ENCODE measurements at places on chromosomes 3 and 15.

DNA sequence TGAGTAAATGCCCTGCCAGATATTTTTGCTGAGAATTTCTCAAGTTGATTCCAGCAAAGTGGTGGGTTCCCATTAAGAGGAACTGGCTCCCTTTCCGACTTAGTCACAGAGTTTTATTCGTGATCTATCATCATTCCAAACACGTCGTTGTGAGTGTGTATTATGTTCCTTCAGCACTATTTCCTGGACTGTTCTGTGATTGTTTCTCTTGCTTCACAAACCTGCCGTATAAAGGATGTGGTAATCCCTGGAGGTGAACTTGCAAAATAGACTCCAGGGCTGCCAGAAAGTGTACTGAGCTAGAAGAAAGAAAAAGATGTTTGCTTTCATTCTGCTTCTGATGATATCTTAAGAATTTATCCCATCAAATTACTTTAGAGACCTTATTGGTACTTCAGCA lies 14.5 kb upstream of the CAPN3 start:
- peak; percentile 79 for DNase-seq

GRCh38 chr3:60573494-60573893 lies 677.8 kb downstream of the FHIT start:
- DNase-seq, result peak; percentile 60

- no peak for DNase-seq
Observed at GRCh38 chr15:35618260-35619188, 72.6 kb upstream of the DPH6 start.

DNA sequence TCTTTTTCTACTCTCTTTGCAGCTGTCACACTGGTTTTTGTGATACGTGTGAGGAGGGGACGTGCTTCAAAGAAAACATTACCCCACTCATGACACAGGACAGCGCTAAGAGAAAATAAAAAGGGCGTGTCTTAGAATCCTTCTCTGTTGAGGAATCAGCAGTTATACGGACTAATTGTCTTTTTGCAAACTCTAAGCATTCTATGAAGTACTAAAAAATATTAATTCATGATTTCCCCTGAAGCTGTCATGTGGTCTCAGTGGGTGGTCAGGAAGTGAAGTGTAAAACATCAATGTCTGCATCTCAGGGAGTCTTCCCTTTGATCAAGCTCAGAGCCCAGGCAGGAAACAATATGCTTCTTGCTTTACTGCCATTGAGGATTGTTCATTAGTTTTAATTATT lies 117.5 kb upstream of the CRBN start:
- DNase-seq, result no peak

DNA sequence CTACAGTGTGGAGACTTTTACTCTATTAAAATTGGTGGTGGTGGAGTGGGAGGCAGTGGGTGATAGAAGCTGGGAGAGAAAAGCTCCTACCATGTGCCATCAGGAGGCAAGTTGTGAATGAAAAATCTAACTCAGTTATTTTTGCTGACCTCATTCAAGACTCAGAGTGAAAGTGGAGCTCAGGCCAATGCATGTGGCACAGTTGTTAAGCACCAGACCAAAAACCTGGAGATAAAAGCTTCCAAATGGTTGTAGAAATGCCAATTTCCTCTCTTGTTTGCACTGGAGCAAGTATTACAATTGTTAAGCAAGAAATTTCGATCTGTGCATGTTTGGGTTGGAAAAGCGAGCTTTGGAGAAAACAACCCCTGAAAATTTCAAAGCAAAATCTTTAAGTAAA lies 81.5 kb upstream of the PRICKLE2 start:
- no peak for DNase-seq

GRCh38 chr3:31472479-31473390 lies 60.0 kb upstream of the STT3B start:
- peak; percentile 31 for DNase-seq

DNA sequence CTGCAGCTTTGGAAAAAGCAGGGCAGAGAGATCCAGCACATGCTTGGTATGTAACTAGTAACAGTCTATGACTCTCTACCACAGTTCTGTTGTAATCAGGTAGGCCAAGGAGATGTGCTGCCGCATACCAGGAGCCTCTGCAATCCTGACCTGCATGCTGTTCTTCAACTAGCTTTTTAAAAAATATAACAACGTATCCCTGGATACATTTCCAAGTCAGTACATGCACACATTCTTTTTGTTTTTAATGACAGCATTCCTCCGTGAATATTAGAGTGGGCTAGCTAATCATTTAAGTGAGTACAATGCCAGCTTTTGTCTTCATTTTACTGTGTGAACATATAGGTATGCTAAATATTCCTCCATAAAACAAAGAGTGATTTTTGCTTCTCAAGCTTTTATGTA lies 437.8 kb downstream of the RBMS3 start:
- no peak for DNase-seq

DNA sequence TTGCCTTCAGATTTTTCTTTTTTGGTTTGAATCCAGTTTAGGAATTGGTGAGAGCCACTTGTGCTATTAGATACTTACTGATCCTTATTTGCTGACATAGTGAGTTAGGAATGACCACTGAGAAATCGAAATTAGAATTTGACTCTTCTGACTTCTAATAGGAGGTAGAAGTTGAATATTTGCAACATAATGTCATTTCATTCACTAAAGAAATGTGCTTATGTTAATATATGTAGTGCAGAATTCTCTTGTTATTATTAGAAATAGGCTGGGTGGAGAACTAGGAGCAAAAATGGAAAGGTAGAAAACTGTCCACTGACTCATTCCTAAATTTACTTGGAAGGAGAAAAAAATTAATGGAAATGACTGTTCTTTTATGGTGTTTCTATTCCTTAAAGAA lies 538.2 kb upstream of the SGO1 start:
- no peak for DNase-seq

Data from EH (cell line).